ENCODE measurements at places on chromosomes 3 and 15. TPM values are rescaled to one million over a fixed set of nuclear protein-coding genes. Genes with fewer than 3 reads are reported as not detected.

DNA sequence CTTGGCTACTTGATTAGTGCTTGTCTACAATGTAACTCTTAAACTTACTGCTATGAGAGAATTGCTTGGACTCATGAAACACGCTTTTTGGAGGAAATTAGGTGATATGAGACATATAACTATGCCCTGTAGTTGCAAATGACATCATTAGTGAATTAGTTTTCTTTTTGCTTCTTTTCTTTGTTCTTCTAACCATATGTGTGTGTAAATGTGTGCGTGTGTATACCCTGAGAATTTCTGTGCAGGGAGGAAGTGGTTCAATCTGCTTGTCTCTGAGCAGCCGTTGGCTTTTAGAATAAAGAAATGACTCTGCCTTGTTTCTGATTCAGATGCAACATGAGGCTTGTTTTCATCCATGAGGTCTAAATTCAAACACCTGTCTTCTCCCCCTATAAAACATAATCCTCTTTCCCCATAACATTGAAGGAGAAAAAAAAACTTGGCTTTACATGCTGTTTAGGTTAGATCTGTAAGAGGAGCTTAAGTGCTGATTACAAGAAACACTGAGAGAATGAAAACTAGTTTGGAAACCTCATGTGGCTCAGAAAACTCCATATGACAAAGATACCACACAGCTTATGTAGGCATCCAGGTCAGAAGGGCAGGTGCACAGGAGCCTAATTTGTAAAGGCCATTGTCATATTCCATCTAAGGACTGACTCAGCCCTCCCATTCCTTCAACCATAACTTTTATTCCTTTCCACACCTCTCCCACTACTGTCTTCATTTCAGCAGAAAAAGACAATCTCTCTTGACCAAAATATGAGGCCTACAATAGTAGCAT lies 30.5 kb upstream of the BLM start:
- DNase-seq = peak; percentile 74

- no peak for DNase-seq
Observed at GRCh38 chr15:23548071-23548470, 17.4 kb upstream of the MKRN3 start.

DNA sequence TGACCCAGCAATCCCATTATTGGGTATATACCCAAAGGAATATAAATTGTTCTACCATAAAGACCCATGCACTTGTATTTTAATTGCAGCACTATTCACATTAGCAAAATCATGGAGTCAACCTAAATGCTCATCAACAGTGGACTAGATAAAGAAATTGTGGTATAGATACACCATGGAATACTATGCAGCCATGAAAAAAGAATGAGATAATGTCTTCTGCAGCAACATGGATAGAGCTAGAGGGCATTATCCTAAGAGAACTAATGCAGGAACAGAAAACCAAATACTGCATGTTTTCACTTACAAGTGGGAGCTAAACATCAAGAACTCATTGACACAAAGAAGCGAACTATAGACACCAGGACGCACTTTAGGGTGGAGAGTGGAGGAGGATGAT lies 466.7 kb downstream of the MECOM start:
- DNase-seq = no peak

- DNase-seq = no peak
Observed at GRCh38 chr3:169923831-169924230, 12.5 kb downstream of the SAMD7 start.

STRIT1 gene
- total RNA-seq = not detected

PLSCR1 gene
- total RNA-seq = 164 TPM

DNA sequence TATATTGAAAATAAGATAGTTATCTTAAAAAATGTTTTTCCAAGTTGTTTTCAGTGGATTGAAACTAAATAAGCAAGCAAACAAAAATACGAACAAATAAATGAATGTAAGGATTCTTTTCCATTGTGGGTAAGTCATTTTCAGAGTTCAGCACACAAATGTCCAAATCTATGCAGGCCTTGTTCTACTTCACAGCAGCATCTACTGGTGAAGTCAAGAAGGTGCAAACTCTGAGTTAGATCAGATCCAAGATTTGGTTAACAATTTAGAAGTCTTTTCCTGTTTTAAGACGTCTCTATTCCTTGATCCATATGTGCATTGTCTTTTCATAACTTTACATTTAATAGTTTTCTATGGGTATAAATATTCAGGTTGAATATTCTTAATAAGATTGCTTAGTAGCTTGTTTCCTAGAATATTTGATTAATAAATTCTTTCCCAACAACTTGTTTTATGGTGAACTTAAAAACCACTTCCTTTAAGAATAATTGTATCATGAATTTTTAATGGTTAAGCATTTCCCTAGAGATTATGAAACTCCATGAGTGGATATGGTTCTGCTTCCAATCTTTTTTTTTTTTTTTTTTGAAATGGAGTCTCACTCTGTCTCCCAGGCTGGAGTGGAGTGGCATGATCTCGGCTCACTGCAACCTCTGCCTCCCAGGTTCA lies 10.5 kb downstream of the PTX3 start:
- DNase-seq = no peak

NECTIN3 gene
- total RNA-seq = 6.1 TPM

GRCh38 chr3:49164983-49165720 lies 979 bp downstream of the CCDC71 start:
- no peak for DNase-seq

DNA sequence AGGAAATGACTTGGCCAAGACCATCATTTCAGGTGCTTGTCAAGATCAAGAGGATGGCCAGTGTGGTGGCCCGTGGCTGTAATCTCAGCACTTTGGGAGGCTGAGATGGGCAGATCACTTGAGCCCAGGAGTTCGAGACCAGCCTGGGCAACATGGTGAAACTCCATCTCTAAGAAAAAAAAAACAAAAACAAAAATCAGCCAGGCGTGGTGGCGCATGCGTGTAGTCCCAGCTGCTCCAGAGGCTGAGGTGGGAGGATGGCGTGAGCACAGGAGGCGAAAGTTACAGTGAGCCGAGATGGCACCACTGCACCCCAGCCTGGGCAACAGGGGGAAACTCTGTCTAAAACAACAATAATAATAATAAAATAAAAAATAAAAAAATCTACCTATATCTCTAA lies 15.0 kb downstream of the CRABP1 start:
- DNase-seq = no peak

DAZL gene
- not detected for total RNA-seq

DNA sequence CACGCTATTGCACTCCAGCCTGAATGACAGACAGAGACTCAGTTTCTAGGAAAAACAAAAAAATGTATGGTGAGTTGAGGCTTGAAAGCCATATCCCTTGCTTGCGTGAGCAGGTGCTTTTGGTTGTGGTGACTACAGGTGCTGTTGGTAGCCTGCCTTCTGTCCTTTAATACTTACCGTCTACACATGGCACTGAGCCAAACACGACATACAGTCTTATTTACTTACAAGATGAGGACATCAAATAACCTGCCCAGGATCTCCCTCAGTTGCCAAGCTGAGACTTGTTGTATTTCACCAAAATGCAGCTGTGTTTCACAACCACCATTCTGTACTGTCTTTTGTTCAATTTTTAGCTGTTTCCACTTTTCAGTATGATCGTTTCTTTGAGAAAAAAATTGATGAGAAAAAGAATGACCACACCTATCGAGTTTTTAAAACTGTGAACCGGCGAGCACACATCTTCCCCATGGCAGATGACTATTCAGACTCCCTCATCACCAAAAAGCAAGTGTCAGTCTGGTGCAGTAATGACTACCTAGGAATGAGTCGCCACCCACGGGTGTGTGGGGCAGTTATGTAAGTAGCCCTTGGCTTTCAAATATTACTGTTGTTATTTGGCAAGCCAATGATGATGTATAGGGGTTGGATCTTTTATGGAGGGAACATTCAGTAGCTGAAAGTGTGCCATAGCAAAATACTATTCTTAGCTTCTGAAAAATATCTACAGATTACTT lies 6.5 kb downstream of the ALAS1 start:
- DNase-seq = no peak

PAQR9 gene
- not detected for total RNA-seq

SPINK8 gene
- not detected for total RNA-seq

- DNase-seq = no peak
Observed at GRCh38 chr15:74976159-74976558, 19.2 kb upstream of the SCAMP5 start.

DNA sequence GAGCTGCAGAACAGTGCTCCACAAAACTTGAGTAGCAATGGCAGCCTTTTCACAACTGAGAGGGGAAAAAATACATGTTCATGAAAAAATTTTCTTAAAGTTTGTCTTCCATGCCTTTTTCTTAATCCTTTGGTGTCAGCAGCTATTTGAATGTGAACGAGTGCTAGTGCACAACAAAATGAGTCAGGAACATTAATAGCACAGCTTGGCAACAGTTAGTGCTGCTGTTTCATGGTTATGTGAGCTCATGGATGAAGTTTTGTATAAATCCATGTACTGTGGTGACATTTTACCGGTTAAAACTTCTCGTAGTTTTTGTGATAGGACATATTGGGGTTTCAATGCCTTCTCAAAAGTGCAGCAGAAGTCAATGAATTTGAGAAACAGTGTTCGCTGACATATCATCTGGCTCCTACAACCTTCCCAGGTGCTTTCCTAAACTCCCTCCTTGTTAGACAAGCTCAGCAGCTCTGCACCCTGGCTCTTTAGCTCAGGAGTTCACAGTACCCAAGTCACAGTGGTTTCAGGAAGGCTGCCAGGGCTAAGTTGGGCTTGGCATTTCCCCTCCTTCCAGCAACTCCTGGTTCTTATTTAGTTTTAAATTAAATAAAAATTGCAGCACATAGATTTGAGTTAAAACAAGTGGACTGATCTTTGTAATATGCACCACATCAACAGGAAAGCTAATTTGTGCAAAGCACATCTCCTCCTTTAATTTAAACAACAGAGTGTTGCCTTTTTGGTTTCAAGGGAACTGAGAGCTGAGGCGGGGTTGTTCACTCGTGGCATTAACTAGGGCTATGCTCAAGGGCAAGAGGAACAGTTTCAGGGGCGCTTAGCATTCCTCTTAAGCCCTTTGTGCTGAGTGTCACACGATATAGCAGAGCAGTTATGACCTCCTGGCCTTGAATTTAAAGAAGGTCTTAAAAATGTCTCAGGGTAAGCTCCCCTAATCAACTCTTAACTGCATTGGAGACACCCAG lies 362.8 kb downstream of the CHST2 start:
- no peak for DNase-seq

ZMYND10 gene
- total RNA-seq = 5.1 TPM

DNA sequence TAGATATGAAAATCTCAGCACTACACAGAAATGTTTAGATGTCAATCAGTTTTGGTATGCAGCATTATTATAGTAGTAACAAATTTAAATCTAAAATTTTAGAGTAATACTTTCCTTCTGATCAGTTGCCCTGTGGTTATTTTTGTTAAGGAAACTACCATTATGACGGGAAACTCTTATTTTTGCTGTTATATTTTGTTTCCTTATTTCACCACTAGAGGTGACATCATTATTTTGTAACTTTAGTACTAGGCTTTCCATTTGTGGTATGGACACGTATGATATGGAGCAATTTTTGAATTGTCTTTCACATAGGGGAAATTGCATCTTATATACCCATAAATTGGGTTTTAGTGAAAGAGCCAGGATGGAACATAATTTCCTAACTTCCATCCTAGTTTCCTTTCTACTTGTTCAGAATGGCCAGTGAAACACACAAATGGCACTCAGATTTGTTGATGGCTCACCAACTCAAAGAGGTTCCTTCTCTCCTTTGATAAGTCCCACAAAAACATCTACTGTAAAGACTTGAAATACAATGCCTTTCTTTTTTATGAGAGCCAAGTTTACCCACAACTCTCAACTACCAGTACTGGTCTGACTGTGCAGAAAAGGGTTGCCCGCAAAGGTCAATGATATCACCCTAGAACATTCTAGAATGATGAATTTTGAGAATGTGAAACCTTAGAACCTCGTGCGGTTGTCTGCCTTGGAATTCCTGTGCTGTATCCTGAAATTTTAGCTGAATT lies 19.4 kb upstream of the PPP4R2 start:
- no peak for DNase-seq

DNA sequence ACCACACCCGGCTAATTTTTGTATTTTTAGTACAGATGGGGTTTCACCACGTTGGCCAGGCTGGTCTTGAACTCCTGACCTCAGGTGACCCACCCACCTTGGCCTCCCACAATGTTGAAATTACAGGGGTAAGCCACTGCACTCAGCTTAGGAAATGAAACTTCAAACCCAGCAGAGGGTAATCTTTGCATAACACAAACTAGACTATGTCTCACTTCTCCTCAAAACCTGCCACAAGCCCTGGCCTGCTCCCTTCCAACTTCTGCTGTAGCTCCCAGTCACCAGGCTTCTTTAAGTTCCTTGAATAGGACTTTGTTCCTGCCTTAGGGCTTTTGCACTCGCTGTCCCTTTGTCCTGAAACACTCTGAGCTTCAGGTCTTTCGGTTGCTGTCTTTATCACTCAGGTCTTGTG lies 39.2 kb upstream of the SEMA4B start:
- no peak for DNase-seq

DNA sequence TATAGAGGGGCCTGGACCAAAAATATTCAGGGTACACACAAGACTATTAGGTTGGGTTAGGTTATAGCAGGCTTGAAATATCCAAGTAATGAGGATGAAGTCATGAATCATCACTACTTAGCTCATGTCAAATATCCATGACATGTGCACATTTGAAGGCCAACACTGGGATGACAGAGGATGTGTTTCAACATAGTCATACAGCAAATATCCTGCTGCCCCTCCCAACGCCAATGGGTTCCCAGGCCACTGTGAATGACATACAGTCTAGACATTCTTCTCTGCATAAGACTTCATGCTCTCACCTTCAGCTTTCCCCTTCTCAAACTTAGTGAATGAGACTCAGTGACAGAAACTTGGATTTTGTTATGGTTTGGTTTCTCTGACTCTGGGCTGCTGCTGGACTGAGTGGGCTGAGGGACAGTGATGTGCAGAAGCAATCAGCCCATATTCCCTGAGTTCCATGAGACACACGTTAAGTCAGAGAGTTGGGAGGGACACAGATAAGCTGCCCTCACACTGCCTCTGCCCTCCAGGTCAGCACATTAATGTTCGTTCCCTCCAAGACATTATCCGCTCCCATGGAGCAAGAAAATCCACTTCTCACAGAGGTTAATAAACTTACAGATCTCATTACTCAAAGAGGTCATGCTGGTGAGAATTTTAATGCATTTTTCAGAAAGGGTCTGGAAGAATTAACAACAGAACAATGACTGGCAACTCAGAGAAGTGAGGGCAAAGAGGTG lies 15.4 kb downstream of the HOMER2 start:
- no peak for DNase-seq

DNA sequence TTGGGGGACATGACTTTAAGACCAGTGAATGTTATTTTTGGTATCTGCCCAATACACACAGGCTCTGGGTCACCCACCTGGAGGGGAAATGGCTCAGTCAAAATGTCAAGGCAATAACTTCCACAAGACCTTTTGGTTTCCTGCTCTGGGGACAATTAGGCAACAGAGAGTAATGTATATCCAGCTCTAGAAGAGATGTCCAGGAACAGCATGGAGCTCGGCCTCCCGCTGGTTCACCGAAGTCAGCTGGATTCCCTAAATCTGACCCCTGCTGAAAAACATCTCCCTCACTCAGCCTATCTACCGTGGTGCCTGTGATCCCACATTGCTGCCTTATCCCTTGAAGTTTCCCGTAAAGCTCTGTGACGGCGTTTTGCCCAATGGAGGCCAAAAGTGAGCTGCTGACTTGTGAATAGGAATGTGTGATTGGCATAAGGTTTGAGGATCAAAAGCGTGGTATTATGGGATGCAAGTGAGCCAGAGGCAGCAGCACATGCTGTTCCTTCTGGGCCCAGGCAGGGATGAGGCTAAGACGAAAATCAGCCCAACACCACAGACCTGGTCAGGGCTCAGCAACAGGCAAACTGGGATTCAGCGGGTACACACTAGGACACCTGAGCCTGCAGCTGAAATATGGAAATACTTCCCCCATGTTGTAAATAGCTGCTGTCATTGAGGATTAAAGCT lies 47.2 kb upstream of the SLC6A11 start:
- DNase-seq = no peak

- no peak for DNase-seq
Observed at GRCh38 chr3:19446687-19447086, 298.4 kb downstream of the KCNH8 start.
